Stimulated activated CD4-positive, alpha-beta T cell treated with anti-CD3 and anti-CD28 coated beads, TNF-alpha, amount 100 ng/mL, for 1 hour (primary cell): ENCODE measurements at places on chromosomes 11 and 22.

DNA sequence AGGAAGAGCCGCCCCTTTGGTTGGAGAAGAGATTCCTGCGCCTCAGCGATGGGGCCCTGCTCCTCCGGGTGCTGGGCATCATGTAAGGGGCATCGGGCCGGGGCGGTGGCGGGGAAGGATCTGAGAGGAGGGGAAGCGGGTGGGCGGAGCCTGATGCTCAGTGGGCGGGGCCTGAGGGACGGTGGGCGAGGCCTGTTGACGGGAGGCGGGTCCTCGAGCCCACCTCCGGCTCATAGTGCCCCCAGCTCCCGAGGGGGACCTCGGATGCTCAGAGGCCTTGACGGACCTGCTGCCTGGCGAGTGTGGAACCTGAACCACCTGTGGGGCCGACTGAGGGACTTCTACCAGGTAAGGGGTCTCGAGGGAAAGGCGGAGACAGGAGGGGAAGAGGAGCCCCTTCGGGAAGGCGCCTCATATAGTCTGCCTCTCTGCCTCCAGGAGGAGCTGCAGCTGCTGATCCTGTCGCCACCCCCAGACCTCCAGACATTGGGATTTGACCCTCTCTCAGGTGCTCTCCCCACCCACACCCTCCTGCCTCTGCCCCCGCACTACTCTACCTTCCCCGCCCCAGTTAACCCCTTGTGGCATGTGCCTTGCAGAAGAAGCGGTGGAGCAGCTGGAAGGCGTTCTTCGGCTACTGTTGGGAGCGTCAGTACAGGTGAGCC, 799 bp downstream of the CCDC88B start:
- DNase-seq = peak; percentile 80

- DNase-seq = no peak
These were observed 142.8 kb downstream of the NECTIN1 start for GRCh38 chr11:119586181-119586580.

GRCh38 chr11:35907648-35908431, 36.0 kb upstream of the LDLRAD3 start:
- DNase-seq = no peak

DNA sequence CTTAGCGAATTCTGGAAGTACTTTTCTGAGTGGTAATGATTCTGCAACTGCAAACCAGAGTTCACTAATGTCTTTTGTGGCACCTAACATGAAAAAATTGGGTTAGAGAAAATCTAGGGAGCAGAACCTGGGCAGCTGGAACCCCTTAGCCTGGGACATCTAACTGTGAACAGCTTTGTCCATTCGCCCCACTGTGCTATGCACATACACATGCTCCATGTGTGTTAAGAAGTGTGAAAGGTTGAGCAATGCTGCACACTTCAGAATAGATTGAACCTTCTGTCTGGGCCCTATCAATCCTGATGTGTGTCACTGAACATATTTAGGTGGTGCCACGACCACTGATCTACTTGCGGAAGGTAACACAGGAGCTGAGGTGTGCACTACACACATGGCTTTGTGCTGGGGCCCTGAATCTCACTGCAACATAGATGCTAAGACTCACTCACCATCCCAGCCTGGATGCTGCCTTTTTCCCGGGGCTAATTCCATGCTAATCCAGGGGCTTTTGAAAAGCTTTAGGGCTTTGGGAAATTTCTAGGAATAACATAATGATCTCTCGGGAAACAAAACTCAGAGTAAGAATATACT, 976.2 kb downstream of the NTM start:
- no peak for DNase-seq

- DNase-seq = no peak
These were observed 63.0 kb downstream of the C22orf31 start for GRCh38 chr22:28998681-28999080.

GRCh38 chr11:70145071-70145470, 58.0 kb upstream of the FADD start:
- no peak for DNase-seq

- DNase-seq = no peak
These were observed 1.5 kb upstream of the PHRF1 start for GRCh38 chr11:574632-575312.

DNA sequence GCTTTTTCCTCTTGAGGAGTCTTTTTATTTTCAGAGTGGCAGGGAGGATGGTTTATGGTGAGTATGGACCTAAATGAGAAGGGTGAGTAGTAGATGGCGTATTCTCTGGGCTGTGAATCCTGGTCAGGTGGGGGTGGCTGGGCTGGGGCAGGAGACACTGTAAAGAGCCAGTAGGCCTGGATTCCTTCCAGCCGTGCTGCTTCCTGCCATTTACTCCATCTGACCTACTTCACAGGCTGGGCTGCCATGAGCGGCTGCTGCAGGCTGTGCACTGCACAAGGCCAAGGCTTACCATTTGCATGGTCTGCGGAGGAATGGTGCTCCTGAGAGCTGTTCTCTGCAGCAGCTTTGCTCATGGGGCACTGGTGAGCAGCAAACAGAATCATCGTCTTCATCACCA, 297.6 kb downstream of the KIRREL3 start:
- no peak for DNase-seq

DNA sequence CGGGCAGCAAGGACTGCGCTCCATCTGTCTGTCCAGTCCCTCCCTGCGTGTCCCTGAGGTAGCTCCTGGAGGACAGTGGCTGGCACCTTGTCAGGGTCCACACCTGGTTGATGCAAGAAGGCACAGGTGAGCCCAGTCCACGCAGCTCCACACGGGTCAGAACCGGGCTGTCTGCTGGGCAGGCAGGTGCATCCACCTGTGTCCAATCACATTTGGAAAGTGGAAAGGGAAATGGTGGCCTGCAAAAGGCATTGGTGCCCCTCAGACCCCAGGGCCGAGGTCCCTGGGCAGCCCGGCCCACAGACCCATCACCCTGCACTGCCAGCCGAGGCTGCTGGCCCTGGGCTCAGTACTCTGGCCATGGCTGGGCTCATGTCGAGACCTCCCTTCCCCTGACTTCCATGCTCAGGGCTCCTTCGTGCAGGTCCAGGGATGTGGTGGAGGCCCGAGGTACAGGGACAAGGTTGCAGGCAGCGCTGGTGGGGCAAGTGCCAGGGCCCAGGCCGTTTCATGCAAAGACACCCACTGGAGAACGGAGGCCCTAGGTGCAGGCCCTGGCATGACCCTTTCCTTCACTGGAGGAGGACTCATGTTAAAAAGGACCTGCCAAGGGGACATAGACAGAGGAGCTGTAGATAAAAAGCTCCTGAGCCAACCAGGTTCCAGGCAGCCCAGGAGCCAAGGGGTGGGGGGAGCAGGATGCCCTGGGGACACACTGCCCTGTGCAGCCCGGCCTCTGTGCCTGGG, 38.9 kb upstream of the TH start:
- DNase-seq = no peak

GRCh38 chr22:22666307-22667091, 22.1 kb downstream of the GGTLC2 start:
- DNase-seq = no peak

- no peak for DNase-seq
These were observed 31.8 kb downstream of the TMPRSS5 start for GRCh38 chr11:113674397-113674685.

GRCh38 chr11:86346513-86346912, 28.2 kb upstream of the CCDC81 start:
- no peak for DNase-seq

GRCh38 chr11:16049611-16050010, 306.7 kb downstream of the SOX6 start:
- no peak for DNase-seq

DNA sequence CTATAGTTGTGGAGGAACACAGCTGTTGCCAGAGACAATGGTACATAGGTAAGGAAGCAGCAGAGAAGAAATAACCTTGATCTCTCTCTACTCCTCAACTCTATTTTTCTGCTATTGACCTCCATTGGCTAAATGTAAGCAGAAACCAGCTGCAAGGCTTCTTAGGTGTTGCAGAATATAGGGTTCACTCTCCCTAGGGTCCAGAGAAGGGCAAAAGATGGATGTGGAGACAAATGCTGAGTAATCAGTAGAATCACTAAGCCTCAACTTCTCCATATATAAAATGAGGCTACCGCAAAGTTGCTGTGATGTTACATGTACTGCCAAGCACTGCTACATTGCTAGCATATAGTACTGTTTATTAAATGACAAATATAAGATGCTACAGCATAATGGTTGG, 120.6 kb downstream of the PDE3B start:
- DNase-seq = no peak

GRCh38 chr22:22812031-22812905, 75.3 kb upstream of the IGLL5 start:
- no peak for DNase-seq

DNA sequence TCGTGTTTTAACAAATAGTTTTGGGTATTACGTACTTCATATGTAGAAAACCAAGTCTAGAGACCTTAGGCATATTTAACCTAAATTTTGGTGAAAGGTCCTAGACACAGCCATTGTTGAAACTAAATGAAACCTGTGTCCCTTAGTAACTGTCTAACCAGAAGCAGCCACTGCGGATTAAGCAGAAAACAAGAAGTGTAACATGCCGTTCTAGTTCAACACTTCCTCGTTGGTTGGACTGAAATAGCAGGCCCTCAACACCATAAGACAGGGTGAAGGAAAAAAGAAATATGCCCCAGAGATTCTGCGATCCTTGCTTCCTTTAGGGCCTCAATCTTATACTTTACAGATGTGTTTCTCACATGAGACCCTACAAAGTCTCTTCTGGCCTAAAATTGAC, 2.0 kb downstream of the NAA40 start:
- no peak for DNase-seq

DNA sequence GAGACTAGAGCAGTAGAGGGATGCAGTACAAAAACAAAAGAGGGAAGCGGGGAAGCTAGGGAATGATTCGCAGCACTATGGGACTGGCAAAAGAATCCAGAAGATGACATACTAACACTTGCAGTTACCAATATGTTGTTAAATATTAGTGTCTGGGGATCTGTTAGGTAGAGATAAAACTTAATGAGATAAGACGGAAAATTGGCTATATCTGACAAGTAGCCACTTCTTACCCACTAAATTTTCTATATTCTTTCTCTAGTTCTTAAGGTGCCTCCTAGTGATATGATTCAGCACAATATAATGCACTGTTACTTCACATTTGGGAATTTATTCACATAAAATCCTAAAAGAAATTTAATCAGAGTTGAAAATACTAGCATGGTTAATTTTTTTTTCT, 30.8 kb downstream of the CCDC90B start:
- DNase-seq = no peak

DNA sequence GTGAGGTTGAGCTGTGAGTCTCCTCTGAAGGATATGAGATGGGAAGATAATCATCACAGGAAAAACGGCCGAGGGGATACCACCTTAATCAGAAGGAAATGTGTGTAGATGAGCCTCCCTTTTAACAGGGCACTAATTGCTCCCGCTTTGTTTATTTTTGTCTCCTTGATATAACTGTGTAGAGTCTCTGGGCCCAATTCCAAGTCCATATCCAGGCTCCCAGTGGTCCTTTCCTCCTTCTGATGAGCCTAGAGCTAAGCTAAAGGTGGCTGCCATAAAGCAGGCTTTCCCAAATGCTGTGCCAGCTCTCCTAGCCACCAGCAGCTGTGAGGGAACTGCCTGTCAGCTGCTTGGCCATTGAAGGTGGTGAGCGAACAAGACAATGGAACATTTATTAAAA, 17.1 kb upstream of the CCDC90B start:
- no peak for DNase-seq

GRCh38 chr22:24730864-24731263, 43.7 kb downstream of the PIWIL3 start:
- DNase-seq = no peak

GRCh38 chr11:1193326-1194230, 29.3 kb upstream of the MUC5B start:
- DNase-seq = no peak

- DNase-seq = no peak
These were observed 17.4 kb downstream of the LMO2 start for GRCh38 chr11:33874433-33874832.

DNA sequence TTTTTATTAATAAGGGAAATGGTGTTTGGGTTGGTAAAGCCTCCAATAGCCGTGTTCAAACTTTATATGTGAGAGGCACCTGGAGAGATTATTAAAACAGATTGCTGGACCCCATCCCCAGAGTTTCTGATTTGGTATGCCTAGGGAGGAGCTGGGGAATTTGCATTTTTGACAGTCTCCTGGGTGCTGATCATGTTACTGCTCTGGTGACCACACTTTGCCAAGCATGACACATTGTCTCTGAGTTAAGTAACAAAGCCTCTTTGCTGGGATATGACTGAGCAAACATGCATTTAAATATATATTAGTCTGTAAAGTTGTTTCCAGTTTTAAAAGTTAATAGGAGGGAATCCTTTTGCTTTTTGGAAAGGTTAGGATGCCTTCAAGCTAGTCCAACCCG, 140.4 kb downstream of the NAV2 start:
- no peak for DNase-seq

DNA sequence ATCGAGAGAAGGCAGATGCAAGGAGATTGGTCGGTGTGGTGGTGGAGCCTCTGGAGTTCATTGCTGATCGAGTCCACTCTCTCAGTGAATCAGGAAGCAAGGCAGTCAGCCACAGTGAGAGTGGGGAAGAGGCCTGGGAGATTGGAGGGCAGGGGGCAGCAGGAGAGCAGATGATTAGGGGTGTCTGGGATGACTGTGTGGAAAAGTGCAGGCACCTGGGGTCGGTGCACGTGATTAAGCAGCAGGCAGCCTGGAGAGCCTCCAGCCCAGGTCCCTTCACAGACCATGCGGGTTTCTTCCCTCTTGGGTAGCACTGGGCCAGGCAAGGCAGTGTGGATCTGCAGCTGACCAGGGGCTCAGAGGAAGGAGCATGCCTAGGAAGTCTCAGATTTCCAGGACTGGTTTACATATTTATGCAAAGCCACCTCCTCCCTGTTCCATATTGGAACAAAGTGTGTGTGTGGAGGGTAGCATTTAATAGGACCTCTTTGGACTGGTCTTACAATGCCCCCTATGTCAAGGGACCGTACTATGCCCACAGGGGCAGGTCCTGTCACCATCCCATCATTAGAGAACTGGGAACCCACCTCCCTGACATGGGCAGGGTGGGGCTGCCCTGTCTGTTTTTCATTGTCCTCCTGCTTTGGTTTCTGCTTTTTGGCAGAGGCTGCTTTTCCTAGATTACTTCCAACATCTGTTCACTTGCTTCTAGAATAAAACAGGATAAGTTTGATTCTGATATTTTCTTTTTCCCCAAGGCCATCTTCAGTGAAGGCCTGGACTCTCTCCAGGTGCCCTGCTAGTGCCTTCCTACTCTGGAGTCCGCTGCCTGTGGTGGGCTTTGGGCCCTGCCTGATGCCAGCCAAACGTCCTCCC, 14.0 kb upstream of the GDPD5 start:
- DNase-seq = no peak

DNA sequence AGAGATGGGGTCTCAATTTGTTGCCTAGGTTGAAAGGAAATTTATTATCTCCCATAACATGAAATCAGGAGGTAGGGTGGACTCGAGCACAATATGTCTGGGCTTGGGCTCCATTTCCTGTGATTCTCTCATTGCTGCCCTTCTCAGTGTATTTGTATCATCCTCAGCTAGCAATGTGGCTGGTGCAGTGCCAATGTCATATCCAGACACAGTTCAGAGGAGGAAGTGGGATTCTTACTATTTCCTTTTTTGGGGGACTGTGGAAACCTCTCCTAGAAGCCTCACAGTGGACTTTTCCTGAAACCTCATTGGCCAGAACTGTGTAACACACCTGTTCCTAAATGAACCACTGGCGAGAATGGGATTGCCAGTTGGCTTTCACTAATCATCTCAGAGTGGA, 21.0 kb upstream of the SWAP70 start:
- DNase-seq = no peak

- DNase-seq = no peak
These were observed 120.7 kb downstream of the PLEKHA7 start for GRCh38 chr11:16893456-16894066.

- DNase-seq = no peak
These were observed 839 bp downstream of the CBY1 start for GRCh38 chr22:38657045-38657909.

- DNase-seq = no peak
These were observed 82.4 kb upstream of the BLID start for GRCh38 chr11:122198291-122198983.
